ENCODE measurements at places on chromosomes 2 and 18.

GRCh38 chr18:38930881-38931753 is 1365.5 kb upstream of the CELF4 start:
- DNase-seq: no peak

DNA sequence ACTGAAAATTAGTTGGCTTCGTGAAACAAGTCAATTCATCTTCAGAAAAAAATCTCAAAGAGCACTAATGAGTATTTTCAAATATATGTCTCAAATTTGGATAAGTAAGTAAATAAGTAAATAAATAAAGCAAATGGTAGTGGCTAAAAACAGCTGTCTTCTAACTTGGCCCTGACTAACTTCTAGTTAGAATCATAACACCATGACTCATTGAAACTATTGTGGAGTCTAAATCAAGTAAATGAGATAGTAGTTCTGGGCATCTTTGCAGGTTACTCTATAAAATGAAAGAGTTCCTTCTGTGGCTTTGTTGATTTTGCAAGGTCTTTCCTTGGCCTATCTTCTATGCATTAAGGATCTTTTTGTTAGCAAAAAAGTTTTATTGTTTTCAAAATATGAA is 110.7 kb downstream of the SLC8A1 start:
- no peak for DNase-seq

- DNase-seq: no peak
Observed at GRCh38 chr18:62152844-62153243, 34.0 kb downstream of the PIGN start.

DNA sequence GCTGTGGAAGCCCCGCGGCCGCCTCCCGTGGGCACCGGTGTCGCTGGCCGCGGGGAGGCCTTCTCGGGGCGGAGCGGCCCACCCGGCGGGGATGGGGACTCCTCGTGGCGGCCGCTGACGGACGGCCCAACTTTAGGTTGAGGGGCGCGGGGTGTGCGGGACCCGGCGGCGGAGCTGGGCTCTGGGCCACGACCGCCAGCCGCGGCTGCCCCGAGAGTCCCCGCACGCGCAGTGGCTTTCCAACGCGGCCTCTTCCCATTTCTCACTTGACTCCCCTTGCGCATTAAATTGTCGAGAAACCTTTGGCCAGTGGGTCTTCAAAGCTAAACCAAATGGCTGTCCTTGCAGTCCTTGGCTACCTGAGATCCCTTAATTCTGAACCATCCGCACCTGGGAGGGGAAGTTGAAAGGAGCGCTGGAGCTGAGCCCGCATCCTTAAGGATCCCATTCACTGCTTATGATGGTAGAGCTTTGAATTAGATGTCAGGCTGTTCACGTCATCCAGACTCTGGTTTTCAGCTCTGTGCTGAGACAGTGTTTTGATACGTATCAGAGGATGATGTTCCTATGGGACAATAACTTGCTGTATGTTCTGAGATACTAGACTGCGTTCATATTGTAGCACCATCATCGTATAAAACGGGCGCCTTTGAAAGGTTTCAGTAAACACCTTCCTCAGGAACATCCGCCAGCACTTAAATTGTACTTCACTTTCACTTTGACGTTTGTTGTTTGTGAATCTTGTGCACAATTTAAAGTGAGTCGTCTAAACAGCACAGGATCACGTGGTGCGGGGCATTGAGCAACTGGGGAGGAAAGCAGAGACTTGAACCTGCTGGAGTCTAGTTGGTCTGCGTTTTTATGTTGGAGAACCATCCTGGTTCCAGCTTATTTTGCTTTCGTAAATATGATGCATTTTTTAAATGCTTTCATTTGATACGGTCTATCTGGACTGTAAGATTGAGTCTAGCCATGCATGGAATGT is 874 bp downstream of the CLIP4 start:
- DNase-seq: peak; percentile 20

DNA sequence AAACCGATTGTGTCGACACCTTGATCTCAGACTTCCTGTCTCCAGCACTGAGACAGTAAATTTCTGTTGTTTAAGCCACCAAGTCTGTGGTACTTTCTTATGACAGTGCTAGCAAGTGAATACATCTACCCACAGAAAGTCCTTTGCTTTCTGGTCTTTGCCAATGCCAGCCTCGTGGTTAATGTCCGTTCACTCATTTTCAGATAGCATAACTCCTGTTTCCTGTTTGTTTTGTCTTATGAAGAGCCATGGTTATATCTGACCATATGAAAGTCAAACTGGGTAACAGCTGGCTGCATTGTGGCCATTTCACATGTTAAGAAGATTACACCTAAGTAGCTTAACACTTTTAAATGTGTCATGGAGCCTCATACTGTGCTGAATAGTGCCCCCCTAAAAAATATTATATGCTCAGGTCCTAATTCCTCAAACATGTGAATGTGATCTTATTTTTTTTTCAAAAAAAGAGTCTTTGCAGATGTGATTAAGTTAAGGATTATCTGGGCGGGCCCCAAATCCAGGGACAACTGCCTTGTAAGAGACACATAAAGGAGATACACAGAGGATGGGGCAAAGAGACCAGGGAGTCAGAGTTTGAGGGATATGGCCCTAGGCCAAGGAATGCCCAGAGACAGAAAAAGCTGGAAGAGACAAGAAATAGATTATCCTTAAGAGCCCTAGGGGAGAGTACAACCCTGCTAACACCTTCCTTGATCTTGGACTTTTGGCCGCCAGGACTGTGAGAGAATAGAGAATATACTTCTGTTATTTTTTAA is 118.0 kb downstream of the KCNE4 start:
- no peak for DNase-seq

DNA sequence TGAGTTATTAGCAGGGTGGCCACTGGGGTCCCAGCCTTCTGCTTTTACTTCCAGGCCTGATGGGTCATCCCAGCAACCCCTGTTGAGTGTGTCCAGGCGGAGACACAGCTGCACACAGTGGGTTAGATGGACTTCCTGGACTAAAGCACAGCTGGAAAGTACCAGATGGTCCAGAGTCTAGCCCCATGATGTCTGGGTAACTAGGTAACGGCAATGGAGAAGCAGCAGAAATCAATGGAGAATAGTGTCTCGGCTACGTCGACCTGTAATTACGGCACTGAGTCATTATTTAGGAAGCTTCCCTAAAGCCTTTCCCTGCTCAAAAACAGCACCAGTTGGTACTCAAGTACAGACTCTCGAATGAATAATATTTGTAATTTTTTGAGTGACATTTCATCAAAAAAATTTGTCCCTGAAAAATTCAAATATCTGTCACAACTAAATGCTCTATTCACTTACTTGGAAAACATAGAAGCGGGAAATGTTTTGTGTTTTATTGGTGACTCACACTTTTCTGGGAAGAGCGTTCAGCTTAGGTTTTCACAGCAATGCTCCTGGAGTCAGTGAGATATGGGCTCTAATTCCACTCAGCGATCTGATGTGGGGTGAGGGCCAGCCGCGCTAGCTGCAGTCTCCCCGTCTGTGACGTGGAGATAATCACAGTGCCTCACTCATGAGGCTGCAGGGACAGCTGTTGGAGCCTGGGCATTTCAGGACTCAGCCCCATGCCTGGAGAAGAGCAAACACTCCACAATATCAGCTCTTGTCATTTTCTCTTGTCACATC is 16.2 kb upstream of the ARL4C start:
- DNase-seq: no peak

DNA sequence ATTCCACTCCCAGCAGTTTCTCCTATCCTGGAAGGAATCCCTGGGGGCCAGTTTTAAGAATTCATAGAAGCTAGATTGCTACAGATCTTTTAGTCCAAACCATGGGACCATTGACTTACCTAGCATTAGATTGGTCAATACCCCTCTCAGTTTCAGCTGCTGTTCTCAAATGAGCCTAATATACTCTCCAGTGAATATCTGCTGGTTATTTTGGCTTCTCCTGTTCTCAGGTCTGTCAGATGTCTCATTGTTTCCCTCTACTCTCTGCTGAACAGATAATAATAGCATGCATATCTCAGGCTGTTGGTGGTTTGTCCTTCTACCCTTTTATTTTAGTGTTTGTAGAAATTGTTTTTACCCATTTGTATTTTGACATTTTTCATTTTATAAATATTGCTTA is 99.5 kb downstream of the FHOD3 start:
- no peak for DNase-seq

- DNase-seq: no peak
Observed at GRCh38 chr18:22020867-22021370, 148.5 kb upstream of the GATA6 start.

GRCh38 chr18:31493171-31493570 is 4.8 kb upstream of the DSG2 start:
- no peak for DNase-seq

DNA sequence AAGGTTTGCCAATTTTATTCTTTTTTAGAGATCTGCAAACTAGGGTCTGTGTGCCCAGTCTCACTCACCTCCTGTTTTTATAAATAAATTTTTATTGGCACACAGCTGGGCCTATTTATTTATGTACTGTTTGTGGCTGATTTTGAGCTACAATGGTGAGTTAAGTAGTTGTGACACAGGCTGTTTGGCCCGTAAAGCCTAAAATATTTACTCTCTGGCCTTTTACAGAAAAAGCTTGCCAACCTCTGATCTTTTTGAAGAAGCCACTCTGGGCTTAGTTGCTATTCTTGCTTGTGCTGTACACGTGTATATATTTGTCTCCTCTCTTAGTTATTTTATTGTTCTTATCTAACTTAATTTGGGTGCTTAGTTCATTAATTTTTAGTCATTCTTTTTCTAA is 14.5 kb downstream of the NAB1 start:
- no peak for DNase-seq

DNA sequence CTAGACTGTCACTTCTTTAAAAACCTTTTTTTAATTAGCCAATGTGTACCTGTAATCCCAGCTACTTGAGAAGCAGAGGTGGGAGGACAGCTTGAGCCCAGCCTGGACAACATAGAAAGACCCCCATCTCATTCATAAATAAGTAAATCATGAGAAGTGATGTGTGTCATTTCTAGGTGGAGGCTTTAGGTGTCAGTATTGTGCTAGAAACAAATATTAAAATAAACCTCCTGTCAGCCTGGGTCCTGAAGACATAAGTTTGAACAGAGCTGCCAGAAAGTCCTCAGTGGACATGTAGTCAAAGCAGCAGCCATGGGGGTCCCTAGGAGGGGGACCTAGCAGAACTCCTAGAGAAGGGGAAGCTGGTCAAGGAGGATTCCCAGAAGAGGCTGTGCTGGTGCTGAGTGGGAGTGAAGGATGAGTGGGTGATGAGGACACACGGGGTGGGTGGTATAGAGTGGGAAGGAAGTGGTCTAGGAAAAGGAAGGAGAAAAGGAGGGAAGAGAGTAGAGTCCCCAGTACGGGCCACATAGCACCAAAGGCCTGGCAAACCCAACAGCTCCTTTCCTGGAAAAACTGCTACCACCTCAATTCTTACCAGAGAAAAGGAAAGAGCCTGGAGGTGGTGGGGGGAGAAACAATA is 316.6 kb upstream of the NCKAP5 start:
- no peak for DNase-seq

GRCh38 chr2:158366342-158366741 is 90.2 kb downstream of the CCDC148 start:
- DNase-seq: no peak

- no peak for DNase-seq
Observed at GRCh38 chr2:211404098-211404497, 847.7 kb downstream of the CPS1 start.

DNA sequence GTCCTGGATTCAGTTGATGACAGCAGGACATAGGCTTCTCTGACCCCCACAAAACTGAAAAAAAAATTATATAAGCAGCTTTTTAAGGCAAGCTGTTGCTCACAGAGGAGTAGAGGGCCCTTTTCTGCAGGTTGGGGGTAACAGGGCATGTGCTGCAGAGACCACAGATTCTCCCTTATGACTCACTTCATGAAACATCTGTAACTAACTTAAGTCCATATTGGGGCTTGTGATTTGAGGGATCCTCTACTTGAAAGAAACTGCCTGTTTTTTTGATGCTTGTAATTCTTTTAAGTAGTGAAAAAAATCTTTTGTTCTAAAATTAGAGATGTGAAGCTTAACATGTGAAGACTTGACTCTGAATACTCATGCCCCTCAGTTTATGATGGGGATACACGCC is 33.4 kb downstream of the XRCC5 start:
- no peak for DNase-seq

GRCh38 chr2:241680827-241681599 is 5.6 kb downstream of the DTYMK start:
- no peak for DNase-seq

GRCh38 chr2:54775710-54776109 is 52.2 kb downstream of the EML6 start:
- DNase-seq: no peak

GRCh38 chr18:28045176-28045810 is 131.6 kb downstream of the CDH2 start:
- no peak for DNase-seq

DNA sequence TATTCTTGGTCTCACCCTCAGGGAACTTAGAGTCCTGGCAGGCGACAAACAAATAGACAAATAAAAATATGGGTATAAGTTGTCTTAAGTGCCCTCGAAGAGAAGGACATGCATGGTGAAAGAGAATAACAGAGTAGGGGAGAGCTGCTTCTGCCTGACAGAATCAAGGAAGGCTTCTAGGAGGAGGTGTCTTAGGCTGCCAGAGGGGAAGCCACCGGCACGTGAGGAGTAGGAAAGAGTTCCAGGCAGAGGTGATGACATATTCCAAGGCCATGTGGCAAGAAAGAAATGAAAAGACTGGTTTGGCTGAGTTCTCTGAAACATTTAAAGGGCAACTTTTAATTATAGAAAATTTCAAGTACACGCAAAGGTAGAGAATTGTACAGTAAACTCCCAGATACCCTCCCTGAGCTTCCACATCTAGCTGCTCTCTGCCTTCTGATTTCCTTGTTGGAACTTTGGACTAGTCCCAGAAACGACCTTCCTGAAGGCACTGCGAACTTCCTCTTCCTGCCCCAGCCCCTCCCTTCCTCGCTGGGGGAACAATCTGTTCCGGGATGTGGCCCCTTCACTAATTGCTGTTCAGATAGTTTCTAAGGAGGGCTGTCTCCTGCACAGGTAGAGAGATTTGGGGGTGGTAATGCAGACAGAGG is 91.7 kb downstream of the DYSF start:
- no peak for DNase-seq

- DNase-seq: no peak
Observed at GRCh38 chr18:77020561-77020960, 112.0 kb downstream of the MBP start.
